CD4-positive, alpha-beta T cell treated with Interleukin-2 at 100 ng/mL for 4 hours (primary cell): ENCODE measurements at places on chromosomes 3 and 15.

GRCh38 chr15:83559310-83559966, 94.5 kb upstream of the ADAMTSL3 start:
- peak; percentile 34 for DNase-seq

DNA sequence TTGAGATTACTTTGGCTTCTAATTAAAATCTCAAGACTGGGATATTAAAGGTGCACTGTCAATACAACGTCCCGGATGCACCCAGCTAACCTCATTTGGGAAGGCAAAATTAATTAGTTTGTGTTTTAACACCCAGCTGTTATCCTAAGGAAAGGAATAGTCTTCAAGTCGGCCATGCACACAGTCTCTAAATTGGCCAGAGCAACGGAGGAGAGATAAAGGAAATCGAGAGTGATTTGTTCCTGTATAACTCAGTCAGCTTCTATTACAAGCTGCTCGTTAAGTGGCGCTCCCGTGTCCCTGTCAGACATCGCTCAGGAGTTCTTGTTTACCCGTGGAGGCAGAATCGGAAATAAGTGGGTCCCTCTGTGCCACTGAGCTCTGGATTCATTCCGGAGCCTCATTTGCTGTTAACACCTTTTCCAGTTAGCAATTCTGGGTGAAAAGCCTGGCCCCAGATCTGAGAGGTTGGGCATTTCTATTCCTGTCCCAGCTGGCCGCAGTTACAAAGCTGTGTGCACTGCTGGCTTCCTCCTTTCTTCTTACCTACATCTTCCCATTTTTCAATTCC, 63.9 kb downstream of the ST8SIA2 start:
- no peak for DNase-seq

DNA sequence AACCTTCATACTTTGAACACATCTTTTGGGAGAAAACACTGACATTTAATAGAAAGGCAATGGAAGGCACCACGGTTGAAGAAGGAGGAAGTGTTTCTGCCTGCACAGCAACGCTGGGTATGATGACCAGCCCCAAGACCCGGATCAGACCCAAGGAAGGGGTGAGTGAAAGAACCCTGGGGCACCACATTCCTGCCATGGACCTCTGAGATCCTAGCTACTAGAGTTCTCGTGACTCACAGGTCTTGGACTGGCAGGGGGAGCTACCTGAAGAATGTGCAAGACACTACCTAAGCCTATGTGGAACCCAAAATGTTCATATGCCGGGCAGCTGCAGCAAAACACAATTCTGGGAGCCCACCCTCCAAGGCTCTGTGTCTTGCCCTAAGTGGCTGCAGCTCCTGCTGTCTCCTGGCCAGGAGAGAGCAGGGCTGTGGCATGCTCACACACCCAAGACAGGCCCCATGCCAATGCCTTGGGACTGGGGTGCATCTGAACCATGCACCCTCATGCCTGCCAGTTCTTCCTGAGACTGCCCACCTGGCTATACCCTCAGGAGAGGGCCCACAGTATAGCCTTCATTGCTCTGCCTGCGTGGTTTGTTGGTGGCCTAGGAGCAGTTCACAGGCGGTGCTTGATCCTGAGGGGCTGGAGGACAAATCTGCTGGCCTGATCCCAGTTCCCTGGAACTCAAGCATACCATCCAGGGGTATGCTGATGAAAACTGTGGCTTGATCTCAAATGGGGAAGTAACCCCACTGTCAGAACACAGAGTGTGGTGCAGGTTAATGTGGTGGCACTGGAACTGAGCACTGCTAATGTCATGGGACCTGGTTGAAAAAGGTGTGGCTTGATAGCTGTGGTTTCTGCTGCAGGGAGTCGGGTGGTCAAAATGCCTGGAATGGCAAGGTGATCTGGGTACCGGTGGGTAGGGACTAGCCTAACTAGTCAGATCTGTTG, 353.3 kb upstream of the ARHGEF26 start:
- no peak for DNase-seq

GRCh38 chr3:49717959-49718857, 1.3 kb downstream of the AMIGO3 start:
- no peak for DNase-seq

DNA sequence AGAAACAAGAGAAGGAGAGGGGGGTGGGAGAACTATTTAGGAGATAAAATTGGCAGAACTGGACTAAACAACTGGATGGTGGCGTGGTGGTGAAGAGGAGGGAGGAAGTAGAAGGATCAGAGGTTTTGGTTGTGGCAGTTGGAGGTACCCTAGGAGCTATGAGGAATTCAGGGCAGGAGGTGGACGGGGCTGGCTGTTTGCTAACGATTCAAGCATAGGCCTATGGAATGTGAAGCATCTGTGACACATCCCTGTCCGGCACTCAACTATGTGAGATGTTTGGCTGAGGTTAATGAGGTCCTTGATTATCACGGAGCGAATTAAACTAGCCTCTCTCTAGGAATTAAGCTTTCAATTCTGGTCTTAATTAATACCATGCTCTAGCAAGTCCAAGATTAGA, 13.5 kb downstream of the TARS3 start:
- DNase-seq = no peak

DNA sequence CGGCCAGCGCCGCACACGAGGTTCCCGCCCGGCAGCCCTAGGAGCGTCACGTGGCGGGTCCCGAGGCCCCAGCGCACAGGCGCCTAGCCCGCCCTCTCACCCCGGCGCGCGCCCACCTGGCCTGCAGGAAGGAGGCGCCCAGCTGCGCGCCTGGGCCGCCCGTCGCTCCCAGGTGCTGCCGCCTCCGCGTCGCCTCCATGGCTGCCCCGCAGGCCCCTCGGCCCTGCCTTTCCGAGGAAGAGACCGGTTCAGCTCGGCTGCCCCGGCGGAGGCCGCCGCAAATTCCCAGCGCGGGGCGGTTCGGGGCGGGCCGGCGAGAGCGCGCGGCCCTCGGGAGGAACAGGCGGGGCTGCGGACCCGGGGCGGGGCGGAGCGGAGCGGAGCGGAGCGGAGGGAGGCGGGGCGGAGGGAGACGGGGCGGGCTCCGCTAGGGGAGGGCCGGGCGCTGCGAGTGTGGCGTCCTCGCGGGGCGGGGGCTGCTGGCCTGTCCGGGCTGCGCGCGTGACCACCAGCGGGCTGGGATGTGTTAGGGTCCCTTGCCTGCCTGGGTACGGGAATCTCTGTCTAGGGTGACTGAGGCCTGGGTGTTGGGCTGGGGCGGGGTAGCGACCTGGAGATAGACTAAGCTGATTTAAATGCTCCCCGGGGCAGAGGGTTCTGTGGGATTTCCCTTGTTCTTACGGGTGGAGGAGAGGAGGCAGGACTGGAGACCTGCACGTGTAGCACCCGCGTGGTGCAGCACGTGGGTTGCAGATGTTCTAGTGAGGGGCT, at the start of gene CLN6:
CLN6 (minus strand) TSS at position 343 of the 771 bp plus-strand sequence; CDS start at position 199, 144 bp downstream.
- DNase-seq = peak; percentile 73

DNA sequence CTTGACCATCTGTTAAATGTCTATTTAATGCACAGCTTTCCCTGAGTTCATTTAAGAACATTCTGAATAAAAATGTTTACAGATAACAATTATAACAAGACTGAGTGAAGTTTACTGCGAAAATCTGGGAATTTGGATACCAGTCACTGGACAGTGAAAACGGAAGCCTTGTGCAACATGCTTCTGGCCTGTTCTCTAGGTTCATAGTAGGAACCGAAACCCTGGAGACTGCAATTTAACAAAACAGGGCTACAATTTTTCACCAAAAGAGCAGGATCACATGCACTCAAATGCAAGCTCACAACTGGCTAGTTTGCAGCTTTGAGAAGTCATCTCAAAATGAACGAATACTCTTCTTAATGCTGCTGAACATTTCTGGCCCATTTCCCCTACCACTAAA, 435.9 kb downstream of the NR2F2 start:
- no peak for DNase-seq

- DNase-seq = no peak
These were observed 227.4 kb upstream of the STT3B start for GRCh38 chr3:31305340-31305739.

DNA sequence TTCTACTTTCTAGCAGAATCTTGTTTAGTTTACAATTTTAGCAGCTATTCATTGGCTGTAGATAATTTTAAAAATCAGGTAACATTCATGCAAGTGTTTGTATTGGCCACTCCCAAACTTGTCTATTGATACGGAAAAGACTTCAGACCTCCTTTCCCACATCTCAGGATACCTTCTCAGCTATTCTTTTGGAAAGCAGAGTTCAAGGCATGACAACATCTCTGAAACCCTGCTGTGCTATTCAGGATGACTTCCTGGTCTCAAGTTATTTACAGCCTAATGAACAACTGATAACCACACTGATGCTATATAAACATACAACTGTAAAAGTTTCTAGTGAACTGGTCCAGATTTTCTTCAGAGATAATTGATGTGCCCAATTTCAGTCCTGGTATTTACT, 55.8 kb downstream of the DZIP3 start:
- no peak for DNase-seq

- no peak for DNase-seq
These were observed 80.6 kb downstream of the NCEH1 start for GRCh38 chr3:172630316-172630715.

- no peak for DNase-seq
These were observed 523.1 kb downstream of the ROBO2 start for GRCh38 chr3:77563012-77563411.

GRCh38 chr15:48935236-48935635, 28.5 kb downstream of the SHC4 start:
- no peak for DNase-seq

DNA sequence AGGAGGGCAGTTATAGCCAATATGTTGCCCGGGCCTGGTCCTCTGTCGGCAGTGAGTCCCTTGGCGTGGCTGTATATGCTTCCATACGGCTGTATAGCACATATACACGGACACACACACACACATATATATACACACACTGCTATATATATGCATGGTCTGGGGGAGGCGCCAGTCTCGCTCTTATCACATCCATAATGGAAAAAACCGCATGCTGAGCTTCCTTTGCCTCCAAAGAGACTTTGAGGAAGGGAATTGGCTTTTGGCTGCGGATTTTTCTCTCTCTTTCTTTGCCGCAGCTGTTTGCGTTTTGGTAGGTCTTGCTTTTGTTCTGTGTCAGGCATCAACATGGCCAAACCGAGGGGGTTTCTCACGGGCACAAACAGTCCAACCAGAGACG, 11.3 kb upstream of the TMEM115 start:
- DNase-seq = no peak

- DNase-seq = no peak
These were observed 2.5 kb upstream of the EFCC1 start for GRCh38 chr3:128998561-128998960.

- DNase-seq = no peak
These were observed 183.1 kb downstream of the CHST2 start for GRCh38 chr3:143302638-143303171.

DNA sequence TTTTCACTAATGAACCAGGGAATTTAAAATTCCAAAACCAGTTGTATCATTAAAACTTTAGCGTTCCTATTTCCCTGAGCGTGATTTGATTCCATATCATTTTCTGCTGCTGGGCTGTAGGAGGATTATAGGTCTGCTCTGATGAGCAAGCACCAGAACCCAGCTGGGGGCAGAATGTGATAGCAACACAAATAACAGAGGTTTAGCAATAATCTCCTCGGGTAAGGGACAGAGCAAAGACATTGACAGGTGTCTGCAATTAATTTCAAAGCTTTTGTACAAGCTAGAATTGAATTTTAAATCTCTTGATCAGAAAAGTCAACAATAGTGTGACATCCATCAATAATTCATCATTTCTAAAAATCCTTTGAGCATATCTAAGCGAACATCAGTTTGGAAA, 163.4 kb upstream of the RAP2B start:
- no peak for DNase-seq

- DNase-seq = no peak
These were observed 154.9 kb downstream of the ECT2 start for GRCh38 chr3:172905451-172905850.

GRCh38 chr3:120200493-120201235, 84.4 kb downstream of the GPR156 start:
- DNase-seq = no peak

- no peak for DNase-seq
These were observed 32.1 kb downstream of the ABHD17C start for GRCh38 chr15:80727196-80727595.

GRCh38 chr3:157104521-157104920, 55.4 kb downstream of the CCNL1 start:
- no peak for DNase-seq

- DNase-seq = no peak
These were observed 3.6 kb upstream of the DENND4A start for GRCh38 chr15:65795663-65796216.

DNA sequence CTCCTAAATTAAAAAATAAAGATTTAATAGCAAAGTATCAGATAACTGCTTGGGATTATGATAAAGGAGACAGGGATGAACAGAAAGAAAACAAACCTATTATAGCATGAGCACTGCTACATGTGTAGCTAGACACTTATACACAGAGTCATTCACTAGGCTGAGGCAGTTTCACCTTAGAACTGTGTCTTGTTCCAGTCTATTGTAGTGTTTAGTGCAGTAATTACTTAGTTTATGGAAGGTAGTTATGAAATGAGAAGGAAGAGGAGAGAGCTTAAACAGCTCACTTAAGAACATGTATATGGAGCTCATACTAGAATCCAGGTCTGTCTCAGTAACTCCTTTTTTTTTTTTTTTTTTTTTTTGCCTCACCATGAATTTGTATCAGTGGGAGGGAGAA, 441.4 kb downstream of the PDCD6IP start:
- DNase-seq = no peak

GRCh38 chr3:78659386-78659987, 1108.3 kb downstream of the ROBO1 start:
- DNase-seq = peak; percentile 10

GRCh38 chr3:42843713-42844411, 31.8 kb downstream of the CYP8B1 start:
- DNase-seq = no peak
